Mesenchymal stem cell (in vitro differentiated cells and primary cell): ENCODE measurements at places on chromosomes 4 and X.
A peak's percentile ranks its signal among the peaks of the same experiment; 100 is the strongest.

DNA sequence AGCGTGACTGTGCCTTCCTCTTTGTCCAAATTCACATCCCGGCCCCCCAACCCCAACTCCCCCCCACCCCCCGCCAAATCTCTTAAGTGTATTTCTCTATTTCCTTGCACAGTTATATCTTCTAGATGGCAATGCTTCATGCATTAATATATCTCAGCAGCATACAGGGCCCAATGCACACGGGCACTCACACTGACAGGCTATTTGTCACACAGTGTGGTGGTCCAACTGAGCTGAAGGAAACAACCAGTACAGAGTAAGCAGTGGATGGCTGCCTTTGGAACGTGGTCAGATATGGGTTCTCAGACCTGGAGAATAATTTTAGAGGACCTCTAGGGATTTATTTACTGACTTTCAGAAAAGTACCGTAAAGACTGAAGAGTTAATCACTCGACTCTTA lies 681 bp downstream of the EXOC1 start:
- H3K27ac ChIP-seq: no peak overlapping the region
- H3K27me3 ChIP-seq: no peaks in the 10 kb centered on the region
- no peaks in the 10 kb centered on the region for H3K4me1 ChIP-seq
- peak; percentile 19 for DNase-seq
- H3K36me3 ChIP-seq: peaks cover 12% of the 10 kb centered on the region
- H3K4me3 ChIP-seq: peak overlapping the region; percentile 97

GRCh38 chr4:167555338-167556022 lies 321.2 kb upstream of the SPOCK3 start:
- no peaks in the 10 kb centered on the region for H3K4me1 ChIP-seq
- no peaks in the 10 kb centered on the region for H3K27me3 ChIP-seq
- H3K27ac ChIP-seq: peak overlapping the region; percentile 61
- no peaks in the 10 kb centered on the region for H3K36me3 ChIP-seq
- H3K4me3 ChIP-seq: no peak overlapping the region
- DNase-seq: no peak

DNA sequence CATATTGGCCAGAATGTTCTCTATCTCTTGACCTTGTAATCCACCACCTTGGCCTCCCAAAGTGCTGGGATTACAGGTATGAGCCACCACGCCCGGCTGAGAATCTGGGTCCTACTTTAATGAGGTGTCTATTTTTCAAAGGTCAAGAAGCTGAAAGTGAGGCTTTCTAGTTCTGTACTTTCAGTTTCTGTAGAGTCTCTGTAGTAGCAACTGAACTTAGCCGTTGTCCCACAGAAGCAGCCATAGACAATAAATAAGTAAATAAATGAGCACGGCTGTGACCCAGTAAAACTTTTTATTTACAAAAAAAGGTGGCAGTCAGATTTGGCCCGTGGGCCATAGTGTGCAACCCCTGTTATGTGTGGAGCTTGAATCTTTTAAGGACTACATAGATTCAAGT lies 92.0 kb downstream of the FNIP2 start:
- H3K27me3 ChIP-seq: no peaks in the 10 kb centered on the region
- H3K27ac ChIP-seq: no peak overlapping the region
- peaks cover 70% of the 10 kb centered on the region for H3K36me3 ChIP-seq
- no peaks in the 10 kb centered on the region for H3K4me1 ChIP-seq

- no peaks in the 10 kb centered on the region for H3K27me3 ChIP-seq
- no peak overlapping the region for H3K4me3 ChIP-seq
- no peak overlapping the region for H3K27ac ChIP-seq
- no peak for DNase-seq
These were observed 91.7 kb downstream of the SMIM20 start for GRCh38 chr4:26005764-26006163.

GRCh38 chrX:129493643-129494042 lies 29.6 kb downstream of the SMARCA1 start:
- no peaks in the 10 kb centered on the region for H3K27me3 ChIP-seq
- H3K36me3 ChIP-seq: peaks cover 42% of the 10 kb centered on the region
- H3K4me1 ChIP-seq: peaks cover 2% of the 10 kb centered on the region
- DNase-seq: peak; percentile 35
- no peak overlapping the region for H3K4me3 ChIP-seq

- H3K27me3 ChIP-seq: no peaks in the 10 kb centered on the region
- no peaks in the 10 kb centered on the region for H3K4me1 ChIP-seq
- H3K36me3 ChIP-seq: no peaks in the 10 kb centered on the region
- no peak overlapping the region for H3K27ac ChIP-seq
- no peak overlapping the region for H3K4me3 ChIP-seq
- DNase-seq: no peak
These were observed 631.7 kb downstream of the SMARCA1 start for GRCh38 chrX:128891554-128891953.

DNA sequence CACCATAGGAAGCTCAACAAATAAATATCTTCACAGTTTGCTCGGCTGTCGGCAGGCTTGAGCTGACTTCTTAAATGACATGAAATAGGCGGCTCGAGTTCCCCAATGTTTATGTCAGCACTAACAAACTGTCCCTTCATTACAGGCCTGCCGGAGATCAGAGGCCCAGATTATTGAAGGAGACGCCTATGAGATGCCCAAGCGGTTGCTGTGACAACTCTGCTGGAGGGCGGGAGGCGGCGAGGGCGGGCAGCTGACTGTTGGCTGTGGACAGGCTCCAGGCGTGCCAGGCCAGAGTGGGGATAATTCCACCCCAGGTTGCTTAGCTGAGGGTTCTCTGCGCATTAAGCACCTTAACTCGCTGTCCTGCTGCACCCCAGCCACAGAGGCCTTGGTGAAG lies 39.2 kb upstream of the MSX1 start:
- no peak overlapping the region for H3K27ac ChIP-seq
- peaks cover 6% of the 10 kb centered on the region for H3K27me3 ChIP-seq
- no peak for DNase-seq
- no peaks in the 10 kb centered on the region for H3K36me3 ChIP-seq

DNA sequence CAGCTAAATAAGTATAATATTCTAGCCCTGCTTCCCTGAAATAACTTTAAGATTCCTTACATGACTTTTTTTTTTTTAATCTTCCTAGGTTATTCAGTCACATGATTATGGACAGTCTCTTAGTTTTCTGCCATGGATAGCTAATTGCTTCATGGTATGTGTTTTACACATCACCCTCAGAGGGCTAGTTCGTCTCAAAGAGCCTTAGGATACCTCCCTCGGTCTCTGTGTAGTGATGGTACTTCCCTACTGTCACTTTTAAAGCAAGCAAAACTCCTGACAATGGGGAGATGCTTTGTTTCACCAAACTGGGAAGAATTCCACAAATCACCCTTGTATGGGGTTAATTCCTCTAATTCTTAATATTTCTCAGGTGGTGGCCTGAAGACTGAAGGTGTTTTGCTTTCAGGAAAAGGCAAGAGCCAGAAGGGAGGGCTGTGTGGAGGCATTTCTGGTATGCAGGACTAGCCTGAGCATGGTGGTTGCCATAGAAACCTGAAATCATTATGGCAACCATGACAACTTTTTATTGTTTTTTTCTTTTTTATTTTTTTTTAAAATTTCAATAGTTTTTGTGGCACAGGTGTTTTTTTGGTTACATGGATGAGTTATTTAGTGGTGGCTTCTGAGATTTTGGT lies 70.4 kb downstream of the BEX3 start:
- H3K4me3 ChIP-seq: no peak overlapping the region
- H3K27me3 ChIP-seq: no peaks in the 10 kb centered on the region
- peak overlapping the region; percentile 64 for H3K27ac ChIP-seq

DNA sequence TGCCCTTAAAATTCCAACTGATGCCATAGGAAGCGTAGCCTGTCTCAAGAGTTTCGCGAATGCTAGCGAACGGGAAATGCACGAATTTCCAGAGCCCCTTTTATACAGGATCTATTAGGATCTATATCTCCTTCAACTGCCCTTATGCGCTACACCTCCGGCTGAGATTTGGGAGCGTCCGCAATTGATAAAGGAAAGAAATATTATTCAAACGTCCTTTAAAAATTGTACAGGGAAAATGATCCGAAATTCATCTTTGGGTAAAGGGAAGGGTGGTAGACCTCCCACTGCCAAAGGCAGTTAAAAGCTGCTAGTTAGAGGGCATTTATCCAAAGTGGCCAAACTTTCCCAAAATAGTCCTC lies 609 bp downstream of the NR3C2 start:
- H3K27me3 ChIP-seq: no peaks in the 10 kb centered on the region
- peak; percentile 6 for DNase-seq
- peaks cover 2% of the 10 kb centered on the region for H3K36me3 ChIP-seq
- peak overlapping the region; percentile 98 for H3K4me3 ChIP-seq
- H3K4me1 ChIP-seq: peaks cover 12% of the 10 kb centered on the region

DNA sequence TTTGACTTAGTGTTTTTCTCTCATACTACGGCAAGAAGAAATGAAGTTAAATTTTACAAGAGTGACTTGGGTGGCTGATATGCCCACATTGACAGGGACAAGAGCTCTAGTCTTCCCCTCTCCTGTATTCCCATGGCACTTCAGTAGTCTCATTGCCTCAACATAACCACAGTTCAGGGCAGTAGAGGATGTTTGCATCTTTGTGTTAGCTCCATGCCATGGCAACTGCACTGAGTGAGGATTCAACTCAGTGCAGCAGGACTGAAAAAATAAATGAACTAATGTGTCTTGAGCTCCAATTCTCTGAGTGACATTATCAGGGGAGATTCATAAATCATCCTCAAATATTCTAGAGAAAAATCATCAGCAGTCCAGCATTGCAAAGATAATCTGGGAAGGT lies 78.8 kb downstream of the TET2 start:
- H3K27me3 ChIP-seq: no peaks in the 10 kb centered on the region
- peak; percentile 17 for DNase-seq
- H3K36me3 ChIP-seq: no peaks in the 10 kb centered on the region
- no peak overlapping the region for H3K4me3 ChIP-seq
- H3K4me1 ChIP-seq: no peaks in the 10 kb centered on the region
- H3K27ac ChIP-seq: no peak overlapping the region

GRCh38 chr4:85067342-85067741 lies 100.9 kb upstream of the WDFY3 start:
- H3K4me3 ChIP-seq: no peak overlapping the region
- no peak for DNase-seq
- no peaks in the 10 kb centered on the region for H3K36me3 ChIP-seq
- H3K27ac ChIP-seq: no peak overlapping the region
- no peaks in the 10 kb centered on the region for H3K4me1 ChIP-seq
- peaks cover 4% of the 10 kb centered on the region for H3K27me3 ChIP-seq

GRCh38 chr4:68359508-68359907 lies 9.6 kb upstream of the YTHDC1 start:
- H3K4me1 ChIP-seq: peaks cover 3% of the 10 kb centered on the region
- peaks cover 4% of the 10 kb centered on the region for H3K27me3 ChIP-seq
- DNase-seq: peak; percentile 53
- no peak overlapping the region for H3K27ac ChIP-seq

DNA sequence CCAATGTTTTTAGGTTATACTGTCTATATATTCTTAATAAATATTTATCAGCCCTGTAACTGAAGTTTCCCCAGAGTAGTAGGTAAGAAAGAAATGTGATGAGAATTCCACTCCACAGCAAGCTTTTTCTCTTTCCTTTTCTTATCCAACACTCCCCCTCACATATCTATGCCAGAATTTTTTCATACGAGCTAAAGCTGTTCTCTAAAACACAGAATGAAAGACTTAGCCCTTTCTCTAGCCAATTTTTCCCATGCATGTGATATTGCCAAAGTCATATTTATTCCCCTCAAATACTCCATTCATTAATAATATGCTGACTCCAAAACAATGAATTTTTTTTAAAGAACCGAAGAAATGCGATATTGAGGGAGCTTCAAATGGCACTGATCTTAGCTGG lies 32.3 kb downstream of the VEGFC start:
- H3K27ac ChIP-seq: no peak overlapping the region
- no peak for DNase-seq
- H3K4me1 ChIP-seq: no peaks in the 10 kb centered on the region
- H3K36me3 ChIP-seq: no peaks in the 10 kb centered on the region

- DNase-seq: no peak
- H3K27ac ChIP-seq: no peak overlapping the region
- H3K4me1 ChIP-seq: no peaks in the 10 kb centered on the region
- H3K4me3 ChIP-seq: no peak overlapping the region
- H3K27me3 ChIP-seq: no peaks in the 10 kb centered on the region
These were observed 180.7 kb upstream of the SFRP2 start for GRCh38 chr4:153969542-153969941.

- peak; percentile 87 for DNase-seq
- no peak overlapping the region for H3K4me3 ChIP-seq
These were observed 23.2 kb upstream of the UVSSA start for GRCh38 chr4:1323635-1324442.

GRCh38 chr4:181819946-181820345 lies 423.3 kb upstream of the TENM3 start:
- no peak overlapping the region for H3K27ac ChIP-seq
- H3K4me1 ChIP-seq: peaks cover 3% of the 10 kb centered on the region
- no peaks in the 10 kb centered on the region for H3K36me3 ChIP-seq
- H3K27me3 ChIP-seq: no peaks in the 10 kb centered on the region

DNA sequence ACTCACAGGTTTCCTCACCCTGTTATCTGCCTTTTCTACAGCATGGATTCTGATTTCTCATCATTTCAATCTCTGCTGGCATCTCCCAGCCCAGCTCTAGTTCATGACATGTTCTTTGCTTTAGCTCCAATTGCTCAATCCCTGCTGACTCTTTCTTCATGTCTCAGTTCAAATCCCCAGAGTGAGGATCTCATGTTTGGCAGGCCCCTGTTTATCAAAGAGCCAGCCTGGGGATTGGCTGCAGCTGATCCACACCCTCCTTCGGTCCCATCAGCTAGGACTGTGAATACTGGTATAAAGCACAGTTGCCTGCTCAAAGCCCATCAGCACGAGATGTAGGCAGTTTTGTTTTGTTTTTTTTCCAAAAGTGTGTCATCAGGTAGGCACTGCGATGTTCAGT lies 14.4 kb upstream of the CC2D2A start:
- no peak overlapping the region for H3K27ac ChIP-seq
- no peaks in the 10 kb centered on the region for H3K36me3 ChIP-seq
- H3K4me3 ChIP-seq: no peak overlapping the region
- H3K4me1 ChIP-seq: peaks cover 7% of the 10 kb centered on the region
- H3K27me3 ChIP-seq: peaks cover 6% of the 10 kb centered on the region
- peak; percentile 73 for DNase-seq

- H3K27me3 ChIP-seq: no peaks in the 10 kb centered on the region
- H3K36me3 ChIP-seq: peaks cover 29% of the 10 kb centered on the region
- no peak overlapping the region for H3K4me3 ChIP-seq
- H3K4me1 ChIP-seq: peaks cover 3% of the 10 kb centered on the region
These were observed 57.5 kb upstream of the ZCCHC13 start for GRCh38 chrX:74246524-74246923.

- no peaks in the 10 kb centered on the region for H3K27me3 ChIP-seq
- no peaks in the 10 kb centered on the region for H3K36me3 ChIP-seq
- H3K27ac ChIP-seq: no peak overlapping the region
- H3K4me1 ChIP-seq: no peaks in the 10 kb centered on the region
- H3K4me3 ChIP-seq: no peak overlapping the region
These were observed 918.4 kb downstream of the ADGRL3 start for GRCh38 chr4:62118558-62118957.

DNA sequence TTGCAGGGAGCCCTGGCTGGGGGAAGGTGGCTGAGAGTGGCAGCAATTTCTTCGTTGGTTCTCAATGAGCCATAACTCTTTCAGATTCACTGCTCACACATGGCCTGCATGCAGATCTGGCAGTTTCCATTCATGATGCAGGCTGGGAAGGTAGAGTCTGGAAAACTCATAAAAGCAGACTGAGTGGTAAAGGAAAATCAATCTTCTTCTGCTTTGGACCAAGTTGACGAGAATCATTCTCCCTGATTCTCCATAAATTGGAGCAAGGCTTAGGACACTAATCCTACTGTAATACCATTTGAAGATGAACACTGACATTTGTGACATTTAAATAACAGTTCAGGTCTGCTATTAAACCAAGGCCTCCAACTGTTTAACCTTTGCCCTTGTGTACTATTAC lies 35.3 kb upstream of the HAND2 start:
- H3K4me1 ChIP-seq: no peaks in the 10 kb centered on the region
- no peak overlapping the region for H3K27ac ChIP-seq
- H3K4me3 ChIP-seq: no peak overlapping the region
- no peaks in the 10 kb centered on the region for H3K27me3 ChIP-seq
- no peak for DNase-seq
